ENCODE measurements at places on chromosomes 7 and 10.

- DNase-seq: no peak
Observed at GRCh38 chr10:118913825-118914224, 115.7 kb upstream of the NANOS1 start.

GRCh38 chr10:112775381-112775780, 174.7 kb upstream of the TCF7L2 start:
- DNase-seq: no peak

- no peak for DNase-seq
Observed at GRCh38 chr10:15453457-15453856, 82.4 kb upstream of the FAM171A1 start.

GRCh38 chr7:137475966-137476365, 132.4 kb upstream of the PTN start:
- no peak for DNase-seq

GRCh38 chr10:69506487-69506833, 55.2 kb downstream of the TSPAN15 start:
- no peak for DNase-seq

- no peak for DNase-seq
Observed at GRCh38 chr10:63711867-63712716, 190.9 kb downstream of the REEP3 start.

DNA sequence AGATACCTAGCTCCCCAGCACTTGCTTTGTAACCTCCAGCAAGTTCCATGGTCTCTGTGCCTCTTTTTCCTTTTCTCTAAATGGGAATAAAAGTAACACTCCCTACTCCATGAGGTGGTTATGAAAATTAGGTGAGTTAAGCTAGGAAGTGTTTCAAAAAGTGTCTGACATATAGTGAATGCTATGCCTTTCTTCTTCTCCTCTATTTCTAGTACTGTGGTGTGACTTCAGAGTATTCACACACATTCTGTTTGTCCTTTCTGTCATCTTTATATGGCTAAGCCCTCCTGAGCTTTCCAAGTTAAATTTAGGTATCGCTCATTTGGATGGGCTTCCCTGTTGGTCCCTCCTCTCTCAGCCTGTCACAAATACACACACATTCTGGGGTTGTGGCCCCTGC, 229.7 kb downstream of the EXOC4 start:
- no peak for DNase-seq

DNA sequence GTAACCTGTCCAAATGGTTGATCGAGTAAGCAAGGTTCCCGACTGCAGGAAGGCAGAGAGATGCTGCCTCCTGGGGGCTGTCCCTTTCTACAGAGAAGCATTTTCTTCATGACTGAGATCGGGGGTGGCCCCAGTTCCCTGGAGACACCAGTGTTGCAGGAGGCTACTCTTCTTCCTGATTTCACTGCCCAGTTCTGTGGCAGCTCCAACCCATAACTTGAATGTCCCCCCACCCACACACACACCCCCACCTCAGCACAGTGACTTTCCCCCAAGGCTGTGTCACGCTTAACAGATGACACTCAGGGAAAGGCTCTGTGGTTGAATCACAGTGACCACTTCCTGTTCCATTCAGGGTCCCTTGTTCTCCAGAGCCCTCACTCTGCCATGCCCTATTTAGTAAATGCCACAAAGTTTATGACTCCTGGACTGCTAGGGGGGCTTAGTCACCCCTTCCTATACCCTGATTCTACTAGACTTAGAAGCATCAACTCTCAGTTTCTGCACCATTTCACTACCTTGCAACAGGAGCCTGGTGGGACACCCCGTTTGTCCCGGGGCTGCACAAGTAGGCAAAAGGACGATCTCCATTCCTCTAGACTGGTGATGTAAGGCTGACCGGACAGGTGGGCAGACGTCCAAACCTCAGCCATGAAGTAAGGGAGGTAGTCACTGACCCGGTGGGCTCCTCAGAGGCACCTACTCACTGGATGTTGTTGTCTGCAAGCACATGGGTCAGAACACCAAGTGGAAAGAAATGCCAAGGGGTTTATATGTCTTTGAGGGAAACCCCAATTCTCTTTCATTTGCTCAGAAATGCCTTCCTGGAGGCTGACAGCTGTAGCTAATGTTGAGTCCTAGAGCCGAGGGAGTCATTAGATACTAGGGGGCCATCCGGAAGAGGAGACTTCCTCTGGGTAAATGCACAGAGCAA, 31.3 kb upstream of the SMC3 start:
- no peak for DNase-seq

All from NT2/D1 (cell line).